ENCODE measurements at places on chromosomes 3 and 15.

- no peak for DNase-seq
Measured at GRCh38 chr3:187186375-187186774, 10.9 kb upstream of the RTP1 start.

GRCh38 chr3:16400106-16400931 lies 113.2 kb downstream of the RFTN1 start:
- no peak for DNase-seq

DNA sequence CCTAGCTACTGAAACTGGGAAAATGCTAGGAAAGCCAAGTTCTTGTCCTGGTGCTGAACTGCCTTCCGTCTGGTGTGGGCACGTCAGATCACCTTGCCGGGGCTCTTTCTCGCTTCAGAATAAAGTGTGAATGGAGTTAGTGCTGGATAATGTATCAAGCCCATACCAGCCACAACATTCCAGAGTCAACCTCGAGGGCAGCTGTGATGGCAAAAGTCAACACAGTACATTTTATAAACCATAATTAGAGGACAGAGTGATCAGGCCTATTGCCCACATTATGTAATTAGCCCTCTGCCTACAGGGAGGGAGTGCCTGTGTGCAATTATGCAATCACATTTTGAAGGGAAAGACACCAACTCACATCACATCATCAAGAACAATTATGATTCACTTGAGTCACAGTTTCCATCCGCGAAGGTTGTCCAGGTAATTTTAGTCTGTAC lies 165.2 kb downstream of the RORA start:
- DNase-seq: no peak

DNA sequence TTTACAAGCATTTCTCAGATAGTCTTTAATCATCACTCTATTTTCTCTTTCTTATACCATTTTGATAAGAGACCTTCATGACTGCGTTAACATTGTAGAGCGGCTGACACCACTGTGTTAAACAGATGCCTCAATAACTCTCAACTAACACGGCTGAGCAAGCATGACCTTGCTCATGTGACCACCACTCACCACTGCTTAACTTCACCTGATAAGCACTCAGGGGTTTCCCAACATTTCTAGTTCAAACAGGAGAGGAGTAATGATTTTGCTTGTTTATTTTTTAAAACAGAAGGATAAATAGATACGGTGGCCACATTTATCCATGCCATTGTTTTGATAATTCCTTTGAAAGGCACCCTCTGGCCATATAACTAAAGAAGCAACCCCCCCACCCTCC lies 37.7 kb upstream of the TMEM45A start:
- DNase-seq: no peak

GRCh38 chr3:149605902-149606301 lies 51.9 kb downstream of the WWTR1 start:
- no peak for DNase-seq

- DNase-seq: no peak
Measured at GRCh38 chr3:48614044-48614443, 4.6 kb upstream of the UQCRC1 start.

DNA sequence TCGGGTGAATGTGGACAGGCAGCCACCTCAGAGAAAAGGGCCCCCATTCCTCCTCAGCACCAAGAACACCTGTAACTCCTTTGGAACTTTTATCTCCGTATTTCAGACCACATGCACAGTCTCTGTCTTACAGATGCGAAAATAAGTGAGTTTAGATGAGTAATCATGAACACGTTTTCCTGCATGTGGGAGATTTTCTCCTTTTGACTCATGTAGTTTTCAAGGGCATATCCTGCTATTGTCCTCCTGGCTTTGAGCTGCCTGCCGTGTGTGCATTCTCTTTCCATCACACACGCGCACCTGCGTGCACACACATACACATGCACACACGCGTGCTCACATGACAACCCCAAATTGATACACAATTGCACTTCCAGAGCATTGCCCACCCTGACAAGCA lies 239.2 kb downstream of the GABRG3 start:
- no peak for DNase-seq

- DNase-seq: no peak
Measured at GRCh38 chr3:162647321-162647720, 1150.7 kb downstream of the OTOL1 start.

GRCh38 chr3:76500746-76501275 lies 539.1 kb upstream of the ROBO2 start:
- no peak for DNase-seq

- DNase-seq: no peak
Measured at GRCh38 chr15:80396096-80396495, 8.1 kb upstream of the ARNT2 start.

- no peak for DNase-seq
Measured at GRCh38 chr3:159731254-159731653, 257.4 kb upstream of the IL12A start.

- no peak for DNase-seq
Measured at GRCh38 chr15:91970142-91970541, 116.6 kb downstream of the SLCO3A1 start.

- peak; percentile 35 for DNase-seq
Measured at GRCh38 chr15:69976366-69976994, 121.2 kb downstream of the TLE3 start.

DNA sequence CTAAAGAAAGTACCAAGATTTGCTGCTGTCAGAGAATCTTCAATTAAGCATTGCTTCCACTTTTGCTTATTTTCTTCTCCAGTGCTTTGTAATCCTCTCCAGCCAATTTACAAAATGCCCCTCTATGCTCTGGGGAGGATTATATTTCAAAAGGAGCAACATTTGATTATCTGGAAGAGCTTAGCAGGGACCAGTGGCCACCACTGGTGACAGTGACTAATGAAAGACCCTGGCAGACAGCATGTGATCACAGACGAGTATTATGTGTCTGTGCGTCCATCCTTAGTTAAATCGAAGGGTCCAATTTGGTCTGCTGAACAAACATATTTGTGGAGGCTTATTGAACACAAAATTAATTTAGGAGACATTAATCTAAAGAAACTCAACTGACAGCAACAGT lies 152.6 kb downstream of the ZNF621 start:
- no peak for DNase-seq

DNA sequence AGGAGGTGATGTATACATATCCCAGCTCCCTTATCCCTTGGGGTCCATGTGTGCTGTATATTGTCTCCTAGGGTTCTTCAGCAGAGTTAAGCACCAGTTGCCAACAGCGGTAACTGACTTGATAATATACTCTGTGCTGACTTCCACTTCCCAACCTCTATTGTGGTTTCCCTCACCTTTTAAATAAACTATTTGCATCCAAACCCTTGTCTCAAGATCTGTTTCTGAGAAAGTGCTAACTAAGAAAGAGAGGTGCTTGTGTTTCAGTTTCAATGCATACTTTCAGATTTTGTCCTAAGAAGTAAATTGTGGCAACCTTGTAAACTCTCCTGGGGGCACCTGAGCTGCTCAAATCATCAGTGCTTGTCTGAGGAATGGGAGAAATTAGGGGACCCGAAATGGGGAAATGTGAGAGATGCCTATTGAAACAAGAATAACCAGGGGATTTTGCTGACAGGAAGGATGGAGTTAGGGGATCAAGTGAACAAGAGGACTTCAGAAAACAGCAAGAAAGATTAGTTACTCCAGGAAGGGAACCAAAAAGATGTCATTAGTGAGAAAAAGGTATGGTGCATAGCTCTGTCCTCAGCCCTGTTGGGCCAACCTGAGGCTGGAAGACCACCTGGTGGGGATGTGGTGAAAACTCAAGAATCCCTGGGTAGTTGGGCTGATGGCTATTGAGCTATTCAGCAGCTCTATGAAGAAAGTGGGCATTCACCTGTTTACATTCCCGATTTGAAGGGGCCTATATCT lies 50.9 kb upstream of the MRPL3 start:
- DNase-seq: no peak

DNA sequence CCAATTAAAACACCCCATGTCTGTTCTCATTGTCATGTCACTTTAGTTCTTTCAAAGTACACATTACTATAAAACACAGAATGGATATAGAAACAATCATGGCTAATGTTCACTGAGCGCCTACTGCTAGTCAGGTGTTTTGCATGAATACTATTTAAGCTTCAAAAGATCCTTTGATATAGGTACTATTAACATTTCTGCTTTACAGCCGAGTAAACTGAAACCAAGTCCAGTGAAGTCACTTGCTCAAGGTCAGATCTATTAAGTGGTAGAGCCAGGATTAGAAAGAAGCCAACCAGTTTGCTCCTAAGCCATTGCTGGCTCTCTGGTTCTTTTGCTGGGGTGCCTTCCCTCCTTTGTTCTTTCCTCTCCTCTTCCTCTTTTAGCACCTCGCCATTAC lies 32.4 kb upstream of the NMNAT3 start:
- DNase-seq: no peak

GRCh38 chr3:186787642-186788481 lies 4.5 kb downstream of the EIF4A2 start:
- no peak for DNase-seq

DNA sequence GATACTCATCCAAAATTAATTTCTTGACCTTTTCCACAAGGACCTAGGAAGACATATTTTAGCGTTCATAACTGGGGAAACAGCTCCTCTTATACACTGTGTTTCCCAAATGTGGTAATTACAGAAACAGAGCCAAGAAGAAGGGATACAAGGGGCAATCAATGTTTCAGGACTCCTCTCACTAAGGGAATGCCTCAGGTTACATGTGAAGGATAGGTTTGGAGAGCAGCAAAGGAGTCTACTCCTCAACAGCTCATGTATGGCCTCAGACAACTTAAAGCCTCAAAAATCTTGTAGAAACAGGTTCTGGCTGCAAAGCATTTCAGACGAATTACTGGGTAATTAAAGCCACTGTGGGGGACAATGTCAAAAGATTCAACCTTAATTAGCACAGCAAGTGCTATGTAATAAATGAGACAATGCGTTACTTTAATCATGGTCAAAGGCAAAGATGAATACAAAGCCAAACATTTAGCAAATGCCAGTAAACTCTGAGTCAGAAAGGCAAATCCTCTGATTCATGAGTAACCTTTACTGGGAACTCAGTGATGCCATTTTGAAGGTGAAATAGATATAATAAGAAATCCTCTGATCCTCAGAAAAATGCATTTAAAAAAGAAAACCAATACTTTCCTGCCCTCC lies 1111.2 kb downstream of the TUSC7 start:
- DNase-seq: no peak

GRCh38 chr3:159266779-159267178 lies 464.9 kb downstream of the MFSD1 start:
- no peak for DNase-seq

DNA sequence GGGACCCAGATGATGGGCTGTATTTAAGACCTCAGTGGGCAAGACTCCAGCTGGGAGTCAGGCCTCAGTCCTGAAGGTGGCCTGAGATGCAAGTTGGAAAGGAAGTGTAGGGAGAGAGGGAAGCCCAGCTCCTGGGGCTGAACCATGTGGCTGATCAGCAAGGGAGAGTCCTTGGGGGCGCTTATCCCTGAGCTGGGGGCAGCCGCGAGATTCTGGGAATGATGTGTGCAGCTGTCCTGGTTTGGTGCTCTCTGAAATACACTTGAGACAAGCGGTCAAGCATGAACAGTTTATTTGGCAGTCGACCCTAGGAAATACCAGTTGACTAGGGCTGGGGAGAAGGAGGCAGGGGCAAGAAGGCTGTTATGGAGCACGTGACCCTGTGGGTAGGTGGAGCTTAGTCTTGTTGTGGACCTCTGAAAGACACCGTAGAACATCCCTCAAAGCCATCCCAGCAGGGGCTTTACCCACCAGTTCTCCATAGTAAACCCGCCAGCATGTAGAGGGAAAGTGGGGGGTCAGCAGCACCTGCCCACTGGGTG lies 41.8 kb upstream of the SLC6A11 start:
- DNase-seq: no peak

DNA sequence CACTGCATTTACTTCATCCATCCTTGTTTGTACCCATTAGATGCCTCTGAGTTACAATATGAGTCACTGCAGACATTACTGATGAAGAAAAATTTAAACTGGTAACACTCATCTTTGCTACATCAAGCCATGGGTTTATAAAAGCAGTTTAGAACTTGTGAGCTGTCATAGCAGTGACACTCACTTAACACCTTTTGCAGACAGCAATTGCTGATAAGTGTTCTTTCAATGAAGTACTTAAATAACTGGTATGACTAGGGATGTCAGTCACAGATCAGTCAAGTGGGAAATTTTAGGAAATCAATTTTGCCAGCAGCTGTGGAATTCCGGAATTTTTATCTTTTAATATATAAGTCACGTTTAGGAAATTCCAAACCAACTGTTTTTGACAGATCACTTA lies 643.0 kb downstream of the TBL1XR1 start:
- no peak for DNase-seq

- DNase-seq: no peak
Measured at GRCh38 chr3:152386208-152386607, 117.5 kb downstream of the MBNL1 start.

- peak; percentile 51 for DNase-seq
Measured at GRCh38 chr3:183116025-183116614, 16.8 kb upstream of the MCCC1 start.

DNA sequence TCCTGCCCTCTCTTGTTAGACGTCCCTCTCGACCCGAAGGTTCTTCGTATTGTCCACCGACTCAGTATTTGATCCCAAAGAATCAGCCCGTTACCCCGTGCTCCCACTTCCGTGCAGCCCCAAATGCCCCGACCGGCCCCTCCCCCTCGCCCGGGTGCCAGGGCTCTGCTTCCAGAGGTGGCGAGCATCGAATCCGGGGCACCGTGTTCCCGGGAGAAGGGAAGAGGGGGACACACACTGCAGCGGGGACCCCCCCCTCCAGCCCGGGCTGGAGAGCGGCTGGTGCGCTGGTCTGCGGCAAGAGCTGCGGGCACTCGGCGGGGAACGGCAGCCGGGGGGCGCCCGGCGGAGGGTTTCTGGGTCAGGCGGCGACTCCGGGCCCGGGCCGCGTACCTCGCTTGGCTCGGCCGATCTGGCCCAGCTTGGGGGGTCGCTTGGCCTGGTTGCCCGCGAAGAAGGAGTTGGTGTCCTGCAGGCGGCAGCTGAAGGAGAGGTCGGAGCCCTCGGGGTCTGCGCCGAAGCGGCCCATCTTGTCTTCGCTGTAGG lies 556 bp downstream of the CAMK2N2 start:
- DNase-seq: no peak

DNA sequence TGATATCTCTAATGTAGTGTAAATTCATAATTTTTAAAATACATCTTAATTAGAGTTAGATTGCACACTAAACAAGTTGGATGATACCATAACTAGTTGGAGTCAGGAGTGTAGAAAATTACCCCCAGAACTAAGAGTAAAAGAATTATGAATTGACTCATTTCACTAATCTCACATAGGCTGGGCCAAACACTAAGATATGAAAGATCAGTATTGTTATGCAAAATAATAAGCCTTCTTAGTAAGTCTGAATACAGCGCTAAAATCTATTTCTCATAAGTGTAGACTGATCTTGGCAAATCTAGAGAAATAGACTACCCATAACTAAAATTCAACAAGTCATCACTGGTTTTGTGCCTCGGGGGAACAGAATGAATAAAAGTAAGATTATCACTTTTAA lies 979.0 kb downstream of the ROBO1 start:
- DNase-seq: no peak

- no peak for DNase-seq
Measured at GRCh38 chr3:70989174-70989573, 594.4 kb downstream of the FOXP1 start.

DNA sequence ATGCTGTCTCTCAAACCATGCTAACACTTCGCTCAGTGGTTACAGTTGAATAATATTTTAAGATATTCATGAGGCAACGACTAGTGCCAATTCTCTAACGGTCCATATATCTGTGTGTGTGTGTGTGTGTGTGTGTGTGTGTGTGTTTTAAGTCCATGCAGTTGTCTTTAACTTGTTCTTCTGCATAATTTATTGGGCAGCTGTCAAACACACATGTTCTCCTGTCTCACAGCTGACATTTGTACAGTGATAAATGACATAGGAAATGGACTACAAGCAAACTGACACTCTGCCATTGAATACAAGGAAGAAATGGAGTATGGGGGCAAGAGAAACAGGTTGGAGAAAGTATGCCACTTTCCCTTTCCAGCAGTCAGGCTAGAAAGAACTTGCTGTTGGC lies 172.0 kb downstream of the PDZRN3 start:
- DNase-seq: no peak

Data from stimulated activated CD4-positive, alpha-beta T cell treated with anti-CD3 and anti-CD28 coated beads, Interleukin-12 subunit alpha, Interleukin-12 subunit beta, amount 100 ng/mL, for 4 hours (primary cell).